ENCODE measurements at places on chromosomes 3 and 15.

DNA sequence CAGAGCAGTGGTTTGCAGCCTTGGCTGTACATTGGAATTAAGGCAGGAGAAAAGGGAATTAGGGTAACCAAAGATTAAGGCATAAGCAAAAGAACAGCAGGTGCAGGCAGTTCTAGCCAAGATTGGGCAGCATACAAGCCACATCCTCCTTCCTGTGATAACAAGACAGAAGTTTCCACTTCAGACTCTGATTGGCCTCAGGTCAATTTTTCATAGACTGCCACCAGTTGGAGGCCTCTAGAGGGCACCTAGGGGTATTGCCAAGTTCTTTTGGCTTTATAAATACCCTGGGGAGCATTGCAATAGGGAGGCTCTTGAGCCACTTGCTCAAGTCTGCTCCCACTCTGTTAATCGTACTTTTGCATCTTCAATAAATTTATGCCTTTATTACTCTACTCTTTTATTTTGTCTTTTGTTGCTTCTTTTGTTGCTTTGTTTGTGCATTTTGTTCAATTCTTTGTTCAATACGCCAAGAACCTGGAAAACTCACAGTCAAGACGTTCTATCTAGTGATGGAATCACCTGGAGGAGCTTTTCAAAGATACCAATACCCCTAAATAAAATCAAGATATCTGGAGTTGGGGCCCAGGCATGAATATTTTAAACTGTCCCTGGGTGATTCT lies 32.2 kb upstream of the FMN1 start:
- DNase-seq, result no peak

DNA sequence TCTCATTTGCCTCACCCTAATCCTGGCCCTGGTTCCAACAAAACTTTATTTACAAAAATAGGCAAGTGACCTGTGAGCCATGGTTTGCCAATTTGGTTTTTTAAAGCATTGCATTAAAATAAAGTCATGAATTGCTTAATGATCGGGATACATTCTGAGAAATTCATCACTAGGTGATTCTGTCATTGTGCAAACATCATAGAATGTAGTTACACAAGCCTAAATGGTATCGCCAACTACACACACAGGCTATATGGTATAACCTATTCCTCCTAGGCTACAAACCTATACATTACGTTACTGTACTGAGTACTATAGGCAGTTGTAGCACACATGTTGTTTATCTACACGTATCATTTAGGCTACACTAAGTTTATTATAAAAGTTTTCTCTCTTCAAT lies 45.9 kb upstream of the SSR3 start:
- DNase-seq, result no peak

DNA sequence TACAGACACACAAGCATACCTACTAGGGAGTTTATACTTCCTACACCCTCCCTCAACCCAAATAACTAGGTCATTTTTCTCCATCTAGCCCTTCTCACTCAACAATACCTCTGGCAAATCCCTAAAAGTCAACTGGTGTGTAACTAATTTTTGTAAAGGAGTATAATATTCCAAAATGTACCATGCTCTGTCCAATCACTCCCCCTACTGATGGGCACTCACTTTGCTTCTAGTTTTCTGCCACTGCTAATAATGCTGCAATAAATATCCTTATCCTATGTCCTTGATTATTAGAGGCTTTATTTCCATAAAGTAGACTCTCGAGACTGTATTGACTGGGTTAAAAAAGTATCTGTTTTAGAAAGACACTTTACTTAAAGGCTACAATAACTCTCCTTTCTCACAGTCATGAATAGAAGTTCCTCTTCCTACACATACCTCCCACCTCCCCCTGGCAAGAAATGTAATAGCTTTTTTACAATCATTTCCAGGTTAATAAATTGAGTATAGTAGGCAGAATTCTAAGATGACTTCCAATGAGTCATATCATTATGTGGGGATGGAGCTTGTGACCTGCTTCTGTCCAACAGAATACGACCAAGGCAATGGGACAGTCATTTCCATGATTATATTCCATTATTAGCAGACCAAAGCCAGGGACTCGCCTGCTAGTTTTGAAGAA lies 30.0 kb downstream of the SHQ1 start:
- no peak for DNase-seq

- no peak for DNase-seq
Measured at GRCh38 chr15:47718497-47719437, 1.5 kb downstream of the SEMA6D start.

GRCh38 chr3:48446043-48446424 lies 503 bp upstream of the ATRIP start:
- DNase-seq, result no peak

DNA sequence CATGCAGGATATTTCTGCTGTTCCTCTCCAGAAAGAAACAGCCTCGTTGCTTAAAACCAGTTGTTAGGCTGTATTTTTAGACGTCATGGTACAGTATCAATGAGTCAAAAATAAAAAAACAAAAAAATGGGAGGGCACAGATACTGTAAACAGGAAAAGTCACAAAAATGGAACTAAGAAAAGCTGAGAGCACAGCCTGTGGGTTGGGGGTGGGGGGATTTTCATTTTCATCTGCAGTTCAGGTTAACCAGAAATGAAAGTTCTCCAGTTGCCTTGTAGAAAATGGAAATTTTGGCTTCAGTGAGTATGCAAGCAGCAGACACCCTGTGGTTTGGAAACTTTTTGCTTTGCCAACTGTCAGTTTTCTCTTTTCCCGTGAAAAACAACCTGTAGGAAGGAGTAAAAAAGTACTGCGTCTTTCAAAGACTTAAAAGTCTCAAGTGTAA lies 59.0 kb downstream of the FRMD4B start:
- no peak for DNase-seq

DNA sequence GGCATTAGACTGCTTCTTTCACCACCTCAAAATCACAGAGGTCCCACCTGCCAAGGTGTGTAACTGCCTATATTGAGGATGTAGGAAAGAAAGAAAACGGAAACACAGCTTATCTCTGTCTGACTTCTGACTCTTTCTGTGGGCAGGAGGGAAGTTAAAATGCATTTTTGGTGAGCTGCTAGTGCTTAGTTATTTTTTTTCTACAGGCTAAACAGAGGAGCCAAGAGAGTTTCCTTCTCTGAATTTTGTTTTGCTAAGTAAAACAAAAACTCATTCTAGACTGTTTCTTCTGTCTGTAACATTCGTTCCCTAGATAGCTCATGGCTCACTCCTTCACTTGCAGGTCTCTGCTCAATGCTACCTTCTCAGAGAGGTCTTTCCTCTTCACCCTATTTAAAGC lies 18.8 kb upstream of the AMOTL2 start:
- no peak for DNase-seq

- no peak for DNase-seq
Measured at GRCh38 chr3:102936511-102937045, 501.8 kb downstream of the ZPLD1 start.

GRCh38 chr3:119221779-119222320 lies 18.8 kb downstream of the B4GALT4 start:
- no peak for DNase-seq

DNA sequence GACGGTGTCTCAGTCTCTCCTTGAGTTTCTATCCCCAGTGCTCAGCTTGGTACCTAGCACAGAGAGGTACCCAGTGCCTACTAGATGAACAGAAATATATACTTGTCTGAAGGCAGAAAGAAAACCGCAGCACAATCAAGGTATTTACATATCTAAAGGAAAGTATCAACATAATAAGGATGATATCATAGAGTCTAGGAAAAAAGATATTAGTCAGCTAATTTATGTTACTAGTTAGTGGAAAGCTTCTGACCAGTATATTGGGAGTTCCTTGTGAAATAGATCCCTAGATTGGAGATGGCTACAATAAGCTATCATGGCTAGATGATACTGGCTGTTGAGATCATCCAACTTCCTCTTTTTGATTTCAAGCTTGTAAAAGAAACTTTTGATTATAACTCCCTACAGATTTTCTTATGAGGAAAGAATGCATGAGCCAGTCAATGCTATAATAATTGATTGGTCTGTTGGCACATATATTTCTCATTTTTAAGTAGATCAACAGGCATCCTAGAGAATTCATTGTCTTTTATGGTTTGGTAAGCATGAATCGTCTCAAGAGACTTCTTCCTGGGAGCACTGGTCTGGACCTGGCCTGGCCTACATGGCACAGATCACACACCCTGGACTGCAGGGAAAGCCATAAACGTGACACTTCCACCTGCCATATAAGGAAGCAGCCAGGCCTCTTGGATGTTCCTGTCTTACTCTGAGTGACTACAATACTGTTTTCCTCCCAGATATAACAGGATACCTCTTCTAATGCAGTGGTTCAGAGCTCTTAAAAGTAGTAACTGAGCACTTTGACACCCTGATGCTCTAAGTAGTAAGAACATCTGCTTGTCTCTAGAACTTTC lies 60.7 kb downstream of the IMPG2 start:
- no peak for DNase-seq

DNA sequence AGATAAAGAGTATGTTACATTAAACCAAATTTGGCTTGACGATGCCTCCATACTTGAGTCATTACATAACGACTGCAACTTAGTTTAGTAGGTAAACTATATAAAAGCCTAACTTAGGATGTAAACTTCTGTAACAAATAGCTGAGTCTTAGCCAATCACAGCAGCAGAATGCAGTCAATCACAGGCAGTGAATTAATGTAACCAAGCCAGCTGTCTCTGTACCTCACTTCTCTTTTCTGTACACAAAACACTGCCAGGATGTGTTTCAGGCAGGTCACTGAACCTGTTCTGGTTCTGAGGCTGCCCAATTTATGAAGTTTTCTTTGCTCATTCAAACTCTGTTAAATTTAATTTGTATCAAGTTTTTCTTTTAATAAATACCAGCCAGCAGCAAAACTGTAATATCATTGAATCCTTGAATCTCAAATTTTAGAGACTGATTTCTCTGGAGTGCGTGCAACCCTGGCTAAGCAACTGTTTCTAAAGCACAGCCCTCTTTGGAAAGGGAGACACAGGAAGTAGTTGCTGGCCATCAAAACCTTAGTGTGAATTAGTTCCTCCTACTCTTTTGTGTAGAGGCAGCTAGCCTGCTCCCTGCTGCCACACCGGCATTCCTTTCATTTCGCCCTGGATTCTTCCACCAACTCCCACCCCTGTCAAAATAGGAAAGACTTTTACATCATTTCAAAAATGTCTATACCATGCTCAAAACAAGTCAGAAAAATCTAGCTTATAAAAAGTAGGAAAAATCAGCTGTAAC lies 15.2 kb downstream of the RFTN1 start:
- DNase-seq, result no peak

- no peak for DNase-seq
Measured at GRCh38 chr3:138351151-138351550, 2.8 kb downstream of the MRAS start.
